ENCODE measurements at places on chromosomes 2 and 18.
A peak's percentile ranks its signal among the peaks of the same experiment; 100 is the strongest.

DNA sequence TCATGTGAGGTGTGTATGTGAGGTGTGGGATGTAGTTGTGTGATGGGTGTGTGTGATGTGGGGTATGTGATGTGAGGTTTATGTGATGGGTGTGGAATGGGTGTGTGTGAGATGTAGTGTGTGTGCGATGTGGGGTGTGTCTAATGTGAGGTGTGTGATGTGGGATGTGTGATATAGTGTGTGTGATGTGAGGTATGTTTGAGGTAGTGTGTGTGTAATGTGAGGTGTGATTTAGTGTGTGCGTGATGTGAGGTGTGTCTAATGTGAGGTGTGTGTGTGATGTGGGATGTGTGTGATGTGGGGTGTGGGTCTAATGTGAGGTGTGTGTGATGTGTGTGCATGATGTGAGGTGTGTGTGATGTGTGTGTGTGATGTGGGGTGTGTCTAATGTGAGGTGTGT, 55.3 kb downstream of the TWIST2 start:
- no peak for DNase-seq

DNA sequence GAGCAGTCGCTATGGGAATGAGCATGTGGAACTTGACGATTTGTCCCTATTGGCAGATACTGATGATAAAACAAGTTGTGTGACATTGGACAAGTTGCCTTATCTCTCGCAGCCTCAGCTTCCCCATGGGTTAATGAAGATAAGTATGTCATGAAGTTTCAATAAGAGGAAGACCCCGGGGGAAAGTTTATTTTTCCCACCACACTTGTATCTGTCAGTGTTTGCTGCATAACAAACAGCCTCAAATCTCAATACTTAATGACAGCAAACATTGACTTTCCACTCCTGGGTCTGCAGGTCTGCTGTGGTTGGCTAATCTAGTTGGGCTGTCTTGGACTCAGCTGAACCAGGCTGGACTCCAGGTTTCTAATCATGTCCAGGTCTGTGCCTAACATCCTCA, 45.8 kb downstream of the INPP5D start:
- no peak for DNase-seq

DNA sequence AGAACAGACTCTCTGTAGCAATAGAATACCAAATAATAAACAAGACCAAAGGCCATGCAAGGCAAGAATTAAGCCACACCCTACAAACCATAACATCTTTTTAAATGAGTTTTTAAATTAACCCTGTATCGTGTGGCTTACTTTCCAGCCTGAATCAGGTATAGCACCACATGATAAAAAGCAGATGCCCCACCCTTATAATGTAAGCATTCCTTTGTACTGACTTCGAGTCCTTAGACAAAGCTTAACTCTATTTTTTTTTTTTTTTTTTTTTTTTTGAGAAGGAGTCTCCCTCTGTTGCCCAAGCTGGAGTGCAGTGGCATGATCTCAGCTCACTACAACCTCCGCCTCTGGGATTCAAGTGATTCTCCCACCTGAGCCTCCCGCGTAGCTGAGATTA, 1.7 kb upstream of the C2orf42 start:
- DNase-seq, result no peak

GRCh38 chr2:173271825-173272224, 82.8 kb upstream of the CDCA7 start:
- peak; percentile 9 for DNase-seq

DNA sequence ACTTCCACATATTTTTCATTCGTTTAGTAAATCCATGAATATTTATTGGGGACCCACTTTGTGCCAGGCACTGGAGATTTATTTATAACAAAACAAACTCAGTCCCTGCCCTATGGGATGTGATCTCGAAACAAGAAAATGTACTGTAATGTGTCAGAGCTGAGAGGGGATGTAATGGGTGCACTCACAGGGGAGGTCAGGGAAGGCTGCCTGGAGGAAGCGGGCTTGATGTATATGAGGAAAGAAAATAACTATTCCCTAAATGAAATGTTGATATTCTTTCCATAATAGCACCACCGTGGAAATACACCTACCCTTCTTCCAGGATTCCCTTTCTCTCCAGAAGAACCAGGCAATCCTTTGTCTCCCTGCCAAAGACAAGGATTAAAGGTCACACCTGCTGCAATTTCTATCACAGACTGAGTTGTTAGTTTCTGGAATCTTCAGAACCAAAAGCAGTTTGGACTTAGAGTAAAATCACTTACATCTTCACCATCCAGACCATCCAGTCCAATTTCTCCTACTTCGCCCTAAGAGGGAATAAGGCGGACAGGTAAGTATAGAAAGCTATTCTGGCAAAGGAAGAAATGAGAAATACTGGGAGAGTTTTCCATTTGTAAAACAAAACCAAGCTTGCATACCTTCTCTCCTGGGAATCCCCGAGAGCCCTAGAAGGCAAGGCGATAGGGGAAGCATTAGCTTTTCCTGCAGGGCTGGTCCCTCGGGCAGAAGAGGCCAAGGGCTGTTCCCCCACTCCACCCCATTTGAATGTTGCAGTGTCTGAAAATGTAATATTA, 55.0 kb downstream of the COL6A3 start:
- DNase-seq, result no peak

DNA sequence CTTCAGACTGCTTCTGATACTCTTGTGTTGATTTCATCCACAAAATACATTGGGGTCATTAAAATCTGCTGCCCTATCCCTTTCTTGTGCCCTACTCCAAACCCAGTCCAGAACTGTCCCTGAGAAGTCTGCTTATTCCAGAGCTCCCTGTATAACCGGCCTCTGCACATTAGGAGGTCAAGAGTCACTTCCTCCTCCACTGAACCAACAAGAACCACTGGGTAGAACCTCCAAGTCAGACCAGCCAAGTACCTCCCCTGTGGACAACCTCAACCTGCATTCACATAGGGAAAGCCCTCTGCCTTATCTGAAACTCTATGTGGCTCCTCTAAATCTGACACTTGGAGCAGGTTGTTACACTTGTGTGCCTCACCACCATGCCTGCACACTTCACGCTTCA, 22.1 kb downstream of the KDSR start:
- DNase-seq, result no peak

GRCh38 chr2:1791685-1792435, 47.5 kb upstream of the PXDN start:
- peak; percentile 85 for DNase-seq

- DNase-seq, result no peak
These were observed 31.7 kb upstream of the KCTD1 start for GRCh38 chr18:26579941-26580618.

- no peak for DNase-seq
These were observed 45.6 kb downstream of the MEX3C start for GRCh38 chr18:51151568-51152511.

DNA sequence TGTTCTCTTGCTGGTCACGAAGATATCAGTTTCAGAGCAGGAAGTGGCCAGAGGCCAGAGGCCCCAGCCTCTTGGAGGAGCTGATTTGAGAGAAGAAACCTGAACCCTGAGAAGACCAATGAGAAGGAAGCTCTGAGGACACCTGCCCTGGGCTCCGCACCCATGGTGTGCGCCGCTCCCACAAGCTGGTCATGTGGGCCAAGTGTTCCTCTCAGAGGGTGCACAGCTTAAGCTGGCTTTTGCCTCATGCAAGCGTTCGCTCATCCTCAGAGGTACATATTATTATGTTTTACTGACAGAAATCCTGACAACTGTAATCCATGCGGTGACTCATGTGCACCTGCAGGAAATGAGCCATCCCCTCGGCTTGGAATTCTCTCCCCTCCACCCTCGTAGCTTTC, 316.1 kb upstream of the MYT1L start:
- DNase-seq, result no peak

DNA sequence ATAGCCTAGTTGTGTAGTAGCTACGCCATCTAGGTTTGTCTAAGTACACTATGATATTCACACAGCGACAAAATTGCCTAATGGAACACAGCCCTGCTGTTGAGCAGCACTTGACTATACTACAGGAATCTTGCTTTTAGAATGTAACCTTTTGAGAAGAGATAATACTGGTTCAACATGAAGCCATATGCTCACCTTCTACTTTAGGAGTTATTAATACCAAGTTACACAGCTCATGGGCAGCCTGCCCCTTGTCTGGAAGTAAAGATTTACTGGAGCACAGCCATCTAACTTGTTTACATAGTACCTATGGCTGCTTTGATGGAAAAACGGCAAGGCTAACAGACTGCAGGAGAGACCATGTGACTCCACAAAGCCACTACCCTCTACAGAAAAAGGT, 174.8 kb downstream of the DYM start:
- no peak for DNase-seq

GRCh38 chr2:228611171-228611570, 429.7 kb upstream of the SPHKAP start:
- DNase-seq, result no peak
